Tongue (tissue), 3 donors: ENCODE measurements at places on chromosomes 7 and 10. TPM values are rescaled to one million over a fixed set of nuclear protein-coding genes. Genes with fewer than 3 reads are reported as not detected.

RAB19 gene
- total RNA-seq, result not detected

PLEKHS1 gene
- 1.4 TPM for total RNA-seq

FZD8 gene
- 23.8 TPM for total RNA-seq

IL2RA gene
- not detected for total RNA-seq

CALML5 gene
- 0.41 TPM for total RNA-seq

MKX gene
- total RNA-seq, result 0.51 TPM

IRF5 gene
- total RNA-seq, result 1.2 TPM

ADIRF gene
- total RNA-seq, result 13.2 TPM

MUC12 gene
- total RNA-seq, result not detected

CACNA2D1 gene
- 197 TPM for total RNA-seq

CALHM2 gene
- total RNA-seq, result 10.1 TPM

ZFAND2A gene
- 16.1 TPM for total RNA-seq

UNCX gene
- total RNA-seq, result not detected

FEZF1 gene
- total RNA-seq, result not detected

PGAM1 gene
- total RNA-seq, result 114 TPM

ANKRD7 gene
- total RNA-seq, result 2.2 TPM

KLF14 gene
- total RNA-seq, result 1.1 TPM

EPO gene
- not detected for total RNA-seq

AGR2 gene
- total RNA-seq, result 73.1 TPM

ADAM22 gene
- 16.7 TPM for total RNA-seq

RBP3 gene
- not detected for total RNA-seq

FAM13C gene
- total RNA-seq, result 74.0 TPM

GDF10 gene
- 32.6 TPM for total RNA-seq
